Activated CD8-positive, alpha-beta memory T cell treated with anti-CD3 and anti-CD28 coated beads for 36 hours (primary cell): ENCODE measurements at places on chromosomes 6 and 20. TPM values are rescaled to one million over a fixed set of nuclear protein-coding genes. Genes with fewer than 3 reads are reported as not detected.

Gene PTCRA
- total RNA-seq = not detected

Gene CGA
- total RNA-seq = not detected

Gene BTN1A1
- total RNA-seq = 0.08 TPM

Gene MAVS
- 33.0 TPM for total RNA-seq

Gene TULP4
- 25.5 TPM for total RNA-seq

Gene TFAP2D
- total RNA-seq = not detected

Gene CYP39A1
- total RNA-seq = not detected

Gene PTCHD4
- not detected for total RNA-seq

Gene KHDRBS2
- total RNA-seq = not detected

Gene NEU1
- total RNA-seq = 15.9 TPM

Gene CLVS2
- not detected for total RNA-seq

Gene GSTA1
- total RNA-seq = not detected

Gene GGTLC1
- not detected for total RNA-seq

Gene ETV7
- 0.38 TPM for total RNA-seq

Gene TFAP2A
- not detected for total RNA-seq

Gene SOX4
- 1.2 TPM for total RNA-seq

Gene MAP3K5
- 9.2 TPM for total RNA-seq

Gene ADGB
- 0.52 TPM for total RNA-seq

Gene AVP
- total RNA-seq = not detected

Gene FAM83C
- total RNA-seq = not detected

Gene CST4
- total RNA-seq = not detected

Gene BCAS1
- total RNA-seq = not detected

Gene SCGN
- not detected for total RNA-seq

Gene CLIC5
- 6.5 TPM for total RNA-seq

Gene PLG
- not detected for total RNA-seq

Gene ATXN1
- total RNA-seq = 75.0 TPM

Gene AP5S1
- 15.2 TPM for total RNA-seq

Gene REM1
- total RNA-seq = not detected

Gene TMEM63B
- 17.8 TPM for total RNA-seq

Gene MMUT
- total RNA-seq = 11.4 TPM

Gene RAD21L1
- total RNA-seq = not detected
